ENCODE measurements at places on chromosomes 3 and 15.

- DNase-seq: no peak
Measured at GRCh38 chr15:65175511-65175910, 9.6 kb downstream of the CLPX start.

GRCh38 chr3:185371306-185372074, 8.6 kb downstream of the MAP3K13 start:
- DNase-seq: no peak

DNA sequence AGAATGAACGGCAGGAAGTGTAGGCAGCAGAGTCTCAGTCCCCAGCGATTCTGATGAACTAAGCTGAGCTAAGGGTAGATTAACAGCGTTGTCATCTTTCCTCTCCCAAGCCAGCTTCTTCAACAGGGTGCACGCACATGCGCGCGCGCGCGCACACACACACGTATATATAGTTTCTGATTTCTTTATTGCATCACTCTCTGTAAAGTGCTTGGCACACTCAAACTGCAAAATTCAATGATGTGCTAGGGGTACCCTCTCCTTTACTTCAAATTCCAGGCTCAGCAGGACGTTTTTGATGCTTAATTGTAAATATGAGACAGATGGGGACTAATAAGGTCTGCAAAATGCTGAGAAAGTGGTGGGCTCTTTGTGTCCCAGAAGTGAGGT, 26.1 kb upstream of the VPS8 start:
- DNase-seq: no peak

DNA sequence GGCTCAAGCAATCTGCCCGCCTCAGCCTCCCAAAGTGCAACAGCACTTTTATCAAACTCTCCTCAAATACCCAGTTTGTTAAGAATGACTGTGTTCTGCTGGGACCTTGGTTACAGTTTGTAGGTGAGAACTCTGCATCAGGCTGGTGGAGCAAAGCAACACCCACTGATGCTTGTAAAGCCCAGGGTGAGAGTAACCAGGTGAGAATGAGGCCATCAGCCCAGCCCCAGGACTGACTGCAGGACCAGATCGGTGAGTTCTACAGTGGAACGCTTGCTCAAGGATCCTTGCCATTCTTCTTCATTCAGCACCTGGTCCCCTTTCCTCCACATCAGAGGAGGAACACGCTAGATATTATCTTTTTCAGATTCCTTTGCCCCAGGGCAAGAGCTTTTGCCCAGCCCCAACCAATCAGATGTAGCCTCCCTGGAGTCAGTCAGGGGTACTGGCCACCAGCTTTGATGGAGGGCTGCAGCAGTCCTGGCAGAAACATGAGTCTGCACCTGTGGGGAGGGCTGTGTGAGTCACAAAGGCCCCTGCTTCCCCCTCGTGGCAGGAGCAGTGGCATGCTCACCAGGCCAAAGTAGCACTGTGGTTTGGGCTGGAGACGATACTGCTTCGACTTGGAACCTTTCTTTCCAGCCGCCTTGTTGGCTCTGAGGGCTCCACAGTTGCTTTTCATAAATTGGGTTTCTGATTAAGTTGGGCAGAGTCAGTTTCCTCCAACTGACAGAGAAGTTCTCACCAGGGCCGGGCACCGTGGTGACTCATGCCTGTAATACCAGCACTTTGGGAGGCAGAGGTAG, 3.5 kb upstream of the SHISA5 start:
- DNase-seq: peak; percentile 72

GRCh38 chr15:57609805-57610529, 18.3 kb downstream of the MYZAP start:
- no peak for DNase-seq

All from activated CD4-positive, alpha-beta T cell treated with anti-CD3 and anti-CD28 coated beads for 1 hour (primary cell).